ENCODE measurements at places on chromosomes 12 and 14.
A peak's percentile ranks its signal among the peaks of the same experiment; 100 is the strongest.

DNA sequence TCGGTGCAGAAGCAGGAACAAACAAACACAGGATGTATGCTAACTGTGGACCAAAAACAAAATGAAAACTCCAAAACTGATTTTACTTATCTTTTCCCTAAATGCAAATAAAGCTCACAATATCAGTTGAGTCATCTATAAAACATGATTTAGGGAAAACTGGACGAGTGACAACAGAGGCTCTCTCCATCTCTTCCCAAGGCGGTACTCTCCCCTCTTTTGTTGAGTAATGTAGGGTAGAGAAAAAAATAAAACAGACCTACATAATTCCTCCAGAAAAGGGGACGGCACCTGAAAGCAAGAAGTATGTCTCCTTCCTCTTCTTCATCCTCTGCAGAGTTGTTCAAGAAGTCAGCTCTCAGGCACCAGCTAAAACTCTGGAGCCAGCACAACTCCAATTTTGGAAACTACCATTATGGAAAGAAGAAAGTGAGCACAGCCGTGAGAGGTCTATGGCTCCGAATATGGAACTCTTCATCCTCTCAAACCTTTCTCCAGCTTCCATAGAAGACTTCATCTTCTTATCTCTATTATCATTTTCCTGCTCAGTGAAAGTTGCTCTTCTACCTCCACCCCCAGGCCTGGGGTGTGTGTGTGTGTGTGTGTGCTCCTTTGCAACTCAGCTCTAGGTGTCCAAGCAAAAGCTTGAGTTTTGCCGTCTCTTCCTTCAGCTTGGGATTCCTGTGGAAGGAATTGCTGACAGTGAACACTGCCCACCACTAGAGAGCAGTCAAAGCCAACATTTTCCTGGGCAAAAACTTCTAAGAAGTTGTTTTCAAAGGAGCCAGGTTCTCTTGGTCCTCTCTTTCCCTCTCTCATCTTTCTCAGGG is 155.4 kb downstream of the DIO2 start:
- peak; percentile 28 for DNase-seq

- no peak for DNase-seq
These were observed 4.1 kb upstream of the WIF1 start for GRCh38 chr12:65125247-65125646.

GRCh38 chr12:22313286-22313962 is 21.1 kb downstream of the ST8SIA1 start:
- no peak for DNase-seq

DNA sequence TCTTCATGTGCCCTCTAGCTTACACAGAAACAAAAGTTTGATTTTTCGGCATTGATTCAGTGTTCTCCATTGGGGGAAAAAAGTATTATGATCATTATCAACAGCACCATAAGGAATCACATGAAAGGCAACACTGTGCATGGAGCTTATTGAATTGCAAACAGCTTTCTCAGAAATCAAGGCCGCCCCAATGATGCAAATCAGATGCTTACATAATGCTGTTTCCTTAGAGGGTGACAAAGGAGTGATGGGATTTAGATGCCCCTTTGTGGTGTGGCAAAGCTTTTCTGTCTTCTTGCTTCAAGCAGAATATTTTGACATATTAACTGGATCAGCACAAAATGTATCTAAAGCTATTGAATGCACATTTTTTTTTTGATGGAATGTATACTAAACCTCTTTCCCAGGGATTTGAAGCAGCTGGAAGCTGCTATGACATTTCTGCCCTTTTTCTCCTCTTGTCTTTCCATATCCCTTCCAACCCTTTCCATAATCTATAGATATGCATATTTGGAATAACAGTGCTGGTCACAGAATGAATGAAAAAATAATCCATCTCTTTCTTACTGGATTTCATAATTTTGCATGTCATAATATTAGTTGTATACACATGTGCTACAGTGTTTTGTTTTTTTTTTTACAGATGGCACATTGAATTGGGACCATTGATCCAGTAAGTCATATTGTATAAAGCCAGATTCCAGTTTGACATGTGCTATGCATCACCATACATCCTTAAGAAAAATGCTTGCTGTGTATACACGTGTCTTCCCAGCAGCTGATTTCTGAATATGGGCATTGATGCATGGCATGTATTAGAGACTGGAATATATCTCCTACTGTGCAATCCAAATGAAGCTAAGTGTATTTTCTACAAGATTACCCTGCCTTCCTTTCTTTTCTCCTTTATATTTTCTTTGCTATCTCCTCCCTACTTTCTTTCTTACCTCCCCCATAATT is 259.7 kb upstream of the DCN start:
- DNase-seq: no peak

- DNase-seq: no peak
These were observed 89.4 kb downstream of the EXOC5 start for GRCh38 chr14:57179273-57179672.

DNA sequence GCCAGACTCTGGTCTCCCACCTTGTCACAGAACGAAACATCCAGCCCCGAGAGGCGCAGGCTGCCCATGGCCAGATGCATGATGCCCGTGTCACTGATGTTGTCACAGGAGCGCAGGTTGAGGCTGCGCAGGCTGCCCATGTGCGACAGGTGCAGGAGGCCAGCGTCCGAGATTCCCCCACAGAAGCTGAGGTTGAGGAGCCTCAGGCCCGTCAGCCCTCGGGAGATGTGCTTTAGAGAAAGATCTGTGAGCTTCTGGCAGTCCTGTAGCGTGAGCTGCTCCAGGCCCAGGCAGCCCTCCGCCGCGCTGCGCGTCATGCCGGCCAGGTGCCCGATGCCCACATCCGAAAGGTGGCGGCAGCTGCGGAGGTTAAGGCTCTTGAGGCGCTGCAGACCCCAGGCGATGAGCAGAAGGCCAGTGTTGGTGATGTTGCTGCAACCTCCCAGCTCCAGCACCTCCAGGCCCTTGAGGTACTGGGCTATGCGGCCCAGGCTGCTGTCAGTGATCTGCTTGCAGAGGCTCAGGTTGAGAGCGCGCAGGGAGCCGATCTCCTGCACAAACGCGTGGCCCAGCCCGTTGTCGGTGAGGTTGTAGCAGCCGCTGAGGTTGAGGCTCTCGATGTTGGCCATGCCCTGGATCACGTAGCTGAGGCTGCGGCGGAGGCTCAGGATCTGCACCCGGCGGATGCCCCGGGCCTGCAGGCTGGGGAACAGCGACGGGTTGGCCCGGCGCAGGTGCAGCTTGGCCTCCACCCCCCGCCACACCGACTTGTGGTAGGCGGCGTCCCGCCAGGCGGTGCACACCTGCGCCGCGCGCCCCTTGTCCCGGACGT is 991 bp downstream of the FBXL14 start:
- no peak for DNase-seq

DNA sequence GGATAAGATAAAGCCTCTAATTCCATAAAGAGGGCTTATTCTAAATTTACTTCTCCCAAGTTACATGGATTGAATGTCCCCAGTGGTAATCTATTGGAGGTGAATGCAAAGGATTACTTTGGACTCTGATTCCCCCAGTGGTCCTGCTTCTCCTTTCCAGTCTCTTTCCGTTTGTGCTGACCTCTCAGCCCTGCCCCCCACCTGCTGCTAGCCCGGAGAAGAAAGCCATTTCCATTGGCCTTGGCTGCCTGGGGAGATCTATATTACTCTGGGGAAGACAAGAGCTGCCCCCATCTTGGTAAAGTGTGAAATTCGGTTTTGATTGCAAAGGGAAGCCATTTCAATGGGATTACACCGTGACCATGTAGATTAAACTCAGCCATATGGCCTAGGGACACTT is 13.3 kb downstream of the ASCL1 start:
- DNase-seq: no peak

DNA sequence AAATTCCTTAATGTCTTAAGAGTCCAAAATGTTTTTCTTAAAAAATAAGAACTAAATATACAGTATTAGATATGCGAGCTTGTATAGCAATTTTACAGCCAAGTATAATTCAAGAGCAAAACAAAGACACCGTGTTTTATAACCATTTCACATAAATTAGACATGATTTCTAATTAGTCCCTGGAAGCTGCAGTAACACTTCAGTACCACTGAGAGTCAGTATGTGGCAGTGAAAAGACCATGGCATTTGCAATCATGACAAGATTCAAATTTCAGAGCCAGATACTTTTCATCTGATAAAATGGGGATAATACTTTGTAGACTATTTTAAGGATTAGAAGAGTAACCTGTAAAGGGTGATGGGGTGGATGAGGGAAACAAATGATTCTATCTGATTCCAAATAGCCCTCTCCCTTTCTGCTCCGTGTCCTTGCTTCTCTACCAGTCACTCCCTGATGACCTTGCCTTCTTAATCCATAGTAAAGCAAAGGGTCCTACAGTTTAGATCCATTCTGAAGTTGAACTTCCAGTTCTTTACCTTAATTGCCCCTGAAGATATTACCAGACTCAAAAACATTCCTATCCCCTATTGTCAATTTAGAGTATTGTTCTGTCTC is 145.4 kb upstream of the ABCD2 start:
- DNase-seq: no peak

DNA sequence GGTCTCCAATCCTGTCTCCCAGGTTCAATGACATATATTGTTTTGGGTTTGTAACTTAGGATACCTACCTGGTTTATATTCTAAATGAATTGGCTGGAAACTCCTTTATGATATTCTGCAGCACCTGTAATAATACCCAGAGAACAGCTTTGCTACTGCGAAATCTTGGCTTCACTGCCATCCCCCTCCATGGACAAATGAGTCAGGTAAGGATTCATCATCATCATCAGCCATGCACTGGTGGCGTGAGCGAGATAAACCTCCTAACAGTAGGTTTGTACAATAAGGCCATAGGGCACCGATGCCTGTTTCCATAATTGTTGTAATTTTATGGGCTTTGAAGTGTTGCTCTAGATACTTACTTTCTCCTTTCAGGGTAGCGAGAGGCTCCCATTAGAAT is 10.7 kb downstream of the DDX47 start:
- DNase-seq: no peak

GRCh38 chr12:116166306-116166705 is 111.2 kb downstream of the MED13L start:
- no peak for DNase-seq

DNA sequence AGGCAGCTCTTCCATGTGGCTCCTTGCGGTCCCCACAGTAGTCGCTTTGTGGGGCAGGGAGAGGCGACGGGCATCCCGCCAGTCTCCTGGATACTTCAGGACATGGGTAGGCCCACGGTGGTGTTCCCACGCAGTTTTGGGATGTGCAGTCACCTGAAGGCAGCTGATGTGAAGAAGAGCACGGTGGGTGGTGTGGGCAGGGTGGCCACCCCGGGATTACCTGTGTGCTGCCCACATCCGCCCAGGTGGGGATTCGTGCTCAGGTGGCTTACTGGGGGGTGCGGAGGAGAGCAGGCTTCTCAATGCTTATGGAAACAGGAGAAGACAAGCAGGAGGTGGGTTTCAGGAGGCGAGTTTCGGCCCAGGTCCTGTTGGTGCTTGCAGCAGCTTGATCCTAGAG is 28.4 kb upstream of the TDRD9 start:
- no peak for DNase-seq

GRCh38 chr12:5399266-5399665 is 32.6 kb upstream of the NTF3 start:
- DNase-seq: no peak

- no peak for DNase-seq
These were observed 211.9 kb upstream of the TBX3 start for GRCh38 chr12:114895827-114896226.

- no peak for DNase-seq
These were observed 245.9 kb downstream of the CHST11 start for GRCh38 chr12:104702565-104703139.

All from NCI-H187 (cell line).